D721Med (cell line): ENCODE measurements at places on chromosomes 16 and 17.

DNA sequence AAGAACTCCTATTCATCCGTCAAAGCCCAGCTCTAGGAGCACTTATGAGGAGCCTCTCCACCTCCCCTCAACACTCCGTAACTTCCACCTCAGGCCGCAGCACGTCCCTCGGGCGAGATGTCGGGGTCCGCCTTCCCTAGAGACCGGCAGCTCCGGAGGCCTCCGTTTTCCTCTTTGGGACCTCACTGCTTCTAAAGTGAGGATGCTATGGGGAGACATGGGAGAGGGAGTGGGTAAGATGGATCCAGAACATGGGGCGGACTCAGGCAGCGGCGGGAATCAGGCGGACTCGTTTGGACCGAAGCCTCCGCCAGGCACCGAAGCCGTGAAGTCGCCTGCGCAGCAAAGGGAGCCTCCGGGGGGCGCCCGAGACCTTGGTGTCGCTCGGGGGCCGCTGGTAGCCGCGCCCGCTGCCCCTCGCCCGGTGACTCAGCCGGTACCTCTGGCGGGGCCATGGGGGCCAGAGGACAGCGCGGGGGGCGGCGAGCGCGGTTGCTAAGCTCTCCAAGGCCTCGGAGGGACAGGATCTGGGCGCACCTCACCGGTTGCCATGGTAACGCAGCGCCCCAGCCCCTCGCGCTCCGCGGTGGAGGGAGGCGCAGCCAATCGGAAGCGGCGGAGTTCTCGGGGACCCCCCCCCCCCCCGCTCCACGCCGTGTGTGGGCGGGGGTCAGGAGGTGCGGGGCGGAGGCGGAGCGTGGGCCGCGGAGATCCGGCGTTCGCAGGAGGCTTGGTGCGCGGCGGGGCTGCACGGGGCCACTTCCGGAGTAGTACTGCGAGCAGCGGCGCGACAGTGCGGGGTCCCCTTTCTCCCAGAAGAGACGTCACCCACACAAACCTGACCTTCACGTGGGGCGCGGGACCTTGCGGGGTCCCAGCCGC lies 1.3 kb upstream of the HIC1 start:
- DNase-seq = no peak

DNA sequence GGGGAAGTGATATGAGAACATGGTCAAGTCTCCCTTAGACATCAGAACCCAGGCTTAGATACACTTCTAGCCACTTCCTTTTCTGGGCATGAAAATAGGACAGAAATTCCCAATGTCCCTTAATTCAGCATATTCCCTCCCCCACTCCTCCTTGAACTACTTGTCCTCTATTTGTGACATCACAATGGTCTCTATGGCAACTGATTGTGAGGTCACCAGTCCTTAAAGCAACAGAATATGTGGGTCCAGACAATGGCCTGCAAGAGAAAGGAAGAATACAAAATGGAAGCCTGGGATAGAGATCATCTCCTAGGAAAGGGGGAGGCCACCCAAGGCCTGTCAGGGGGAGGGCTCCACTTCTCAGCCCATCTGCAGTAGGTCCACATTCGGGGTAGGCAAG lies 6.7 kb upstream of the SEZ6 start:
- no peak for DNase-seq

DNA sequence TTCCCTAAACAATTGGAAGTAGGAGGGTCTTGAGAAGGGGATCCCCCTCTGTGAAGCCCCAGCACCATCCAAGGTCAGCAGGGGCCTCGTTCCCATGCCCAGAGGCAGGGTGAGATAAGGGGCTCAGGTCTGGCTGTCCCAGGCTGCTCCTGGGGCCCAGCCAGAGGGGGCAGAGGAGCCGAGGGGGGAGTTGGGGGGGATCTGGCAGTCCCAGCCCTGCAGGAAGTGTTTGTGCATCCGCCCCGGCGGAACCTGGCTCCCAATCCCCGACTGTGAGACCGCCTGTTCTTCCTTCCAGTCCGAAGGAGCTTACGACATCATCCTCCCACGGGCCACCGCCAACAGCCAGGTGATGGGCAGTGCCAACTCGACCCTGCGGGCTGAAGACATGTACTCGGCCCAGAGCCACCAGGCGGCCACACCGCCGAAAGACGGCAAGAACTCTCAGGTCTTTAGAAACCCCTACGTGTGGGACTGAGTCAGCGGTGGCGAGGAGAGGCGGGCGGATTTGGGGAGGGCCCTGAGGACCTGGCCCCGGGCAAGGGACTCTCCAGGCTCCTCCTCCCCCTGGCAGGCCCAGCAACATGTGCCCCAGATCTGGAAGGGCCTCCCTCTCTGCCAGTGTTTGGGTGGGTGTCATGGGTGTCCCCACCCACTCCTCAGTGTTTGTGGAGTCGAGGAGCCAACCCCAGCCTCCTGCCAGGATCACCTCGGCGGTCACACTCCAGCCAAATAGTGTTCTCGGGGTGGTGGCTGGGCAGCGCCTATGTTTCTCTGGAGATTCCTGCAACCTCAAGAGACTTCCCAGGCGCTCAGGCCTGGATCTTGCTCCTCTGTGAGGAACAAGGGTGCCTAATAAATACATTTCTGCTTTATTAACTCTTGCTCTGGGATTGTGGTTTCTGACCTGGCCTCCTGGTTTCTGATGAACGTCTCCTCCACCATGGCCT lies 14.9 kb downstream of the GPRC5C start:
- DNase-seq = no peak

- DNase-seq = no peak
These were observed 59.0 kb upstream of the TRAP1 start for GRCh38 chr16:3776316-3776715.
